ENCODE measurements at places on chromosomes 3 and 15.

GRCh38 chr15:34043813-34044212 lies 4.8 kb upstream of the AVEN start:
- no peak for DNase-seq

DNA sequence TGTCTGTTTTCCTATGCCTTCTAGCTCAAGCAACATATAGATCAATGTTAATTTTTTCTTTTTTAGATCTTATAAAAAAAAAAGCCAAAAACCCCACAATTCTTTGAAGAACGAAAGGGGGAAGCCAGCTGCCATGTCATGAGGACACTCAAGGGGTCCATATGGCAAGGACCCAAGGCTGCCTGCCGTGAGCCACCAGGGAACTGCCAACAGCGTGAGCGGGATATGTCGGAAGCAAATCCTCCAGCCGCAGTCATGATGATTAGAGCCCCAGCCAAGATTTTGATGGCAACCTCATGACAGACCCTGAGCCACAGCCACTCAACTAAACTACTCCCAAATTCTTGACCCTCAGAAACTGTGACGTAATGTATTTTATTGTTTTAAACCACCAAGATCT lies 6.5 kb downstream of the GP5 start:
- DNase-seq: no peak

GRCh38 chr15:34248190-34248589 lies 23.4 kb downstream of the EMC4 start:
- DNase-seq: no peak

DNA sequence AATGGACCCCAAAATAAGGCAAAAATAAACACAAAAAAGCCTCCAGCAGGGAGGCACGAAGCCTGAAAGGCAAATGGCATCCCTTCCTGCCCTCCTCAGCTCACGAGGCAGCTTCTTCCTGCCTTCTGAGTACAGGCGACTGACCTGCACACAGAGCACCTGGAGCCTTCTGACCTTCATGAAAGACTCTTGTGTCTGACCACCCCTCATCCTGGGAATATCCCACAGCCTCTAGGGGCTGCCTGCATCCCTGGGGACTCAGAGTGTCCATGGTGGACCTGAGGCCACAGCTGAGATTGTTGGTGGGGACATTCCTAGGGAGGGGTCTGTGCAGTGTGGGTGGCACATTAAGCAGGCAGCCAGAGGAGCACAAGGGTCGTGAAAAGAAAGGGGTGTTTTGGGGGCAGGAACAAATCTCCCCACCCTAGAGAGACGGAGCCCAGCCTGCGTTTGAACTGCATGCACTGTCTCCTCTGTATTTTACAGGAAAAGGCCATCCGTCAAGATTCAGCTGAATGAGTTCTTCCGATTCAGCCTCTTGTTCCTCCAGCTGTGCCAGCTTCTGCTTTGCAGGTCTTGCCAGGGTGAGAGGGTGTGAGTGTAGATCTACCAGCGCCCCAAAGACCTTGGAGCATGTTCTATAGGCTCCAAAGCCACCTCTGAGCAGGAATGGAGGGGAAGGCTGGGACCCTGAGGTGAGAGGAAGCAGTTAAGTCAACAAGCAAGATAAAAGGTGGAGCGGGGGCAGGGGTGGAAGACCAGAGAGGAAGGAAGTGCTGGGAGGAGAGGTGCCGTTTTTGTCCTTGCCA lies 80.4 kb upstream of the MEF2A start:
- DNase-seq: no peak

GRCh38 chr3:50525987-50526386 lies 22.6 kb upstream of the CACNA2D2 start:
- DNase-seq: peak; percentile 63

GRCh38 chr3:105598042-105598796 lies 231.5 kb downstream of the ALCAM start:
- peak; percentile 98 for DNase-seq

- peak; percentile 86 for DNase-seq
Observed at GRCh38 chr15:64460724-64461720, 644 bp downstream of the ZNF609 start.

- peak; percentile 23 for DNase-seq
Observed at GRCh38 chr3:120344349-120344748, 4.8 kb downstream of the LRRC58 start.

GRCh38 chr3:176696816-176697215 lies 500.5 kb downstream of the TBL1XR1 start:
- DNase-seq: no peak

DNA sequence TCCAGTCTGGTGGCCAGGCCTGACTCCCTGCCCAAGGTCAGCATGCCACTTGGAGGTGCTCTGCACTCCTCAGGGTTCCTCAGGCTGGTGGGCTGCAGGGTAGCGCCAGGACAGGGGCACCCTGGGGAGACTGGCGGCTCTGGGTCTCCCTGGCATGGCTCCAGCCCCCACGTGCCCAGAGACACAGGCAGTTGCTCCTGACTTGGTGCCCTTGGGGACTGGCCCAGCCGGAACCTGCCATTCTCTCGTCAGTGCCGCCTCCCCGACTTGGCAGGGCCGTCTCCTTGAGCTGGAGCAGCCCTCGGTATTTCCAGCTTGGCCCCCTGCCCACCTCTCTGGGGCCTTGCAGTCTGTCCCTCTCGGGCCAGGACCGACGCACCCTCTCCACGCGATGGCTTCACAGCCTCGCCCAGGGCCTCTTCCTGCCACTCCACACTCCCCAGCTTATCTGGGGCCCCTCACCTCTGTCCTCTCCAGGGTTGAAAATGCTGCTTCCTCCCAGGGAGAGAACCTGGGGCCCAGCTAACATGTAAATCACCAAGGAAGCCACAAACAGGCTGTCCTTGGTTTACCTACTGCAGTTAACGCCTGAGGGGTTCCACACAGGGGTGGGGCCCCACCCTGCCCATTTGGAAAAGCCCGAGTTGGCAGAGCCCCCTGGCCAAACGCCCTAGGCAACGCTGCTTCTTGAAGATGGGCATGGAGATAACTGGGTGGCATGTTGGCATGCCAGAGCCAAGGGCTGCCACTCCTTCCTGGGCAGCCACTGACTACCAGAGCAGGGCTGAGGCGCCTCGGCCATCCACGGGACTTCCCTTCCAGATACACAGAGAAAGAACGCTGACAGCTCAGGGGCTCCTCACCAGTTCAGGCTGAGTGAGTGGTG lies 61.4 kb downstream of the SMAD6 start:
- no peak for DNase-seq

DNA sequence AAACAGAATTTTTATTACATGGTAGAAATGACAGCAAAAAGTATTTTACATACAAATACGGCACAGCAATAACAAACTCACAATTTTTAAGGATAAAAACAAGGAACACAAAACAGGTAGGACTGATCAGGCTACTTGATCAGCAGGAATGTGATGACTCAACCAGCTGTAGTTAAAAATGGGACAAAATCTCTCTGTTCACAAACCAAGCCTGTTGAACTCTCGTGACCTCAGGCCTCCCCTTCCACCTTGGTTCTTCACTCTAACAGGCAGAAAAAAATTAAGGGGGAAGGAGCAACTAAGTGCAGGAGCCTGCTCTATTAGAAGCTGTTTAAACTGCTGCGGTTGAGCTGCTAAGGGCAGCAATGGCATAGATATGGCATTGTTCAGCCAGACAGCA lies 18.7 kb downstream of the FBXL22 start:
- DNase-seq: no peak

DNA sequence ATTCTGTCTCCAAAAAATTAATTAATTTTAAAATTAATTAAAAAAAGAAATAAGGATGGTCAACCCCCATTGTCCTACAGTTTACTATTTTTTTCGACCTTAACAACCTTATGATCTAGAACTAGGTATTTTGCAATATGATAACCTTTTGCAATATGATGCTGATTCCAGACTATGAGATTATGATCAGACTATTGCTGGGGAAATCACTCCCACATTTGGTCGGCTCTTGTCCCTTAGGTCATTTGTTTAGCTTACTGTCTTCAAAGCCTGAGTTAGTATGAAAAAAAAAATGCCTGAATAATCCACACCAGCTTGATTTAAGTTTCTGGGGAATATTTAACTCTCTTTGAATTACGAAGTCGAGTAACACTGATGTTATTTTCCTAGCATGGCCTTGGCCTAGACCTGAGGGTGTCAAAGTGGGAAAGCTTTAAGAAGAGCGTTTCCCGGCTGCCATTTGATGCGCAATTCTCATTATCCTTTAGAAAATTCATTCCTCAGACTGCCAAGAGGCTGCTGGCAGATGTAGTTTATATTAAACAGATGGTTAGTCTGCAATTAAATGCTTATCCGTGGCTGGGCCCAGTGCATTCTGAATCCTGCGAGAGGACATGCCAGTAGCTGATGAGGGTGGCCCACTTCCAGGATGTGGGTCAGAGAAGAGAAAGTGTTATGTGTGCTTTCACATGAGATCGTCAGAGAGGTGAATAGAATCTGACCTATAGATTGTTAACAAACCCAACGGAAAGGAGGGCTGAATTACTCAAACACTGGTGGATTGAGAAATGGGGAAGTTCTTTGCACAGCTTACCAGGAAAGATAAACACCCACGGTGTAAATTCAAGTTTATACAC lies 496.0 kb upstream of the THBS1 start:
- DNase-seq: peak; percentile 90

- DNase-seq: peak; percentile 18
Observed at GRCh38 chr15:29259233-29259632, 10.4 kb downstream of the NSMCE3 start.

GRCh38 chr3:183253528-183254486 lies 754 bp downstream of the B3GNT5 start:
- DNase-seq: peak; percentile 71

DNA sequence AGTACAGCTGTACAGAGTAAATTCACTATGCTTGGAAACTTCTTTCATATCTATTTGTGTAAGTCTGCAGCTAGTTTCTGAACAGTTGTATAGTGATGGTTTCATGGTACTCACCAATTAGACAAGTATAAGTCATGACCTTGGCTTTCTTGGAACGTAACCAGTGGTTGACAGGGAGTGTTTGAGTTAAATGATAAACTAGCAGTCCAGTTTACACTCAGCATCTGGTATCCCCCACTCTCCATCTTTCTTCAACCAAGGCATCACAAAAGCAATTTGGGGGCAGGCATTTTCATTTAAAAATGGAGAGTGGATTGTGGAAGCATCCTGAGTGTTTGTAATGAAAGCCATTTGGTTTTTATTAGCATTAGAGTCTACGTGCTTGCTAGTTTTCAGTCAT lies 26.0 kb downstream of the MME start:
- no peak for DNase-seq

DNA sequence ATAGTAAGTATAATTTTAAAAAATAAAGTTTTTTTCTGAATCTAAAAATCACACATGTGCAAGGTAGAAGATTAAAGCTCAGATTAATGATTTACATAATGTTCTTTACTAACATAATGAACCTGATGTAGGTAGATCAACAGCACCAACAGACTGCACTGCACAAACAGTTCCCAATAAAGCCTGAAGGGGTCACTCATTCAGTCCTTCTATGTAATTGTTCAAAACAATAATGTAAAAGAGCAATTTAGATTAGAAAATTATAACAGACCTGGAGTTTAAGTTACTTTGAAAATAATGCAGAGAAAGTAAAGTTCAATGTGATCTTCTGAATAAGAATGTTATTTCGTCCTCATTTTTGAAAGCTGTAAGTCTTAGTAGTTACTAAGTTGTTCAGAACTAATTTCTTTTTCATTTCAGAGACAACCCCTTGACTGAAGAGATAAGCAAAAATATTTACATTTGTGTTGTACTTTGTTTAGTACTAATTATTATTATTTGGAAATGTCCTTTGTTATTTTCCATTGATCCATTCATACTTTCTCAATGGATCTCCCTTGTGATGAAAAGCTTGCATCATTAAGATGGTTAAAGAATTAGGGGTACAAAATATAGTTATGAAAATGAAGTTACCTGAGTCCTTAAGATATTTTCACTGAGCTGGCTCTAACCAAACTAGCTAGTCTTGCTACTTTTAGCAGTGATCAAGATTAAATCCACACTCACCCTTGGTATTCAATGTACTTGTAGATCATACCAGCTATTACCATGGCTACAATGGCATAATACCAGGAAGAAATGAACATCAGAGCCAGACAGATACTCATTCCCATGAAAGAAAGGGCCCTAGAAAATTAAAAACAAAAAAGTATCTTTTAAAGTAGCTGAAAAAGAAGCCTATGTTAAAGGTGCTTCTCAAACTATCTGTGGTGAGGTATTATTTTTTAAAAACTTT lies 16.8 kb downstream of the EMC4 start:
- peak; percentile 78 for DNase-seq

DNA sequence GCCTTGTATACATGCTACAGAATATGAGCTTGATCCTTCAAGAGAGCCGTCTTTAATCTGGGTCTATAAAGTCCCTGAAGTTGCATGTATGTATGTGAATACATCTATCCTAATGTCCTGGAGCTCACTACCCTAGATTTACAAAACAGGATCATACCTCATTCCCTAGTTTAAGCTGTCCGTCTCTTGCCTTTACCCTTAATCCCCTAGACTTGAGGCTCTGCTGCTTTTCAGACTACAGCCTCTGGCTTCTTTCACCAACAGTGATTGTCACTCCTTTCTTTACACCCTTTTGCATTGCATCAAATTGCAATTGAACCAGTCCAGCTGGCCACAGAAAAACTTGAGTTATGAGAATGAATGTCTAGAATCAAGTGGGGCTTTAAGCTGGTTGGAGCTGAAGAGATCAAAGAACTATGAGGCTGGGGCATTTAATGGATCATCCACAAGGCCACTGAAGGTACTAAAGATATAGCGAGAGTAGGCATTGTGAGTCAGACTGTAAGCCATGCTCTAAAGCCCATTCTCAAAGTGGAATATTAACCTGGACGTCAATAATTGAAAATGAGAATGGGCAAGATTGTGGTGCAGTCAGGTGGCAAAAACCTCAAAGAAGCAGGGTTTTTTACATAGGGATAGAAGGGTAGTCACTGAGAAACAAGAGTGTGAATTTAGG lies 12.3 kb upstream of the PLD1 start:
- no peak for DNase-seq

GRCh38 chr3:136893848-136894443 lies 31.9 kb downstream of the NCK1 start:
- DNase-seq: peak; percentile 80

DNA sequence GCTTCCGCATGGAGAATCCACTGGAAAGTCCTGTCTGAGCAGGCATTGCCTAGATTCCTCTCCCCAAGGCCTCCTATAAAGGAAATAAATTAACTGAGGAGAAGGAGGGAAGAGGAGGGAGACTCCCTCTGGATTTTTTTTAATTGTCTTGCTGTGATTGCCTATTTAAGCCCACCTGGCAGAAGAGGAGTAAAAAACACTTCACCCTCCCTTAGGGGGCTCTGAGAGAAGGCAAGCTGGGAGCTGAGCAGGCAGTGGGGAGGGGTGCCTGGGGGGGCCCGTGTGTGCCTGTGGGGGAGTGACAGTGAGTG lies 109.9 kb downstream of the OXNAD1 start:
- no peak for DNase-seq

GRCh38 chr3:188796122-188796631 lies 375.6 kb upstream of the TPRG1 start:
- DNase-seq: peak; percentile 89

- DNase-seq: peak; percentile 59
Observed at GRCh38 chr3:55128225-55128823, 200.5 kb upstream of the LRTM1 start.

DNA sequence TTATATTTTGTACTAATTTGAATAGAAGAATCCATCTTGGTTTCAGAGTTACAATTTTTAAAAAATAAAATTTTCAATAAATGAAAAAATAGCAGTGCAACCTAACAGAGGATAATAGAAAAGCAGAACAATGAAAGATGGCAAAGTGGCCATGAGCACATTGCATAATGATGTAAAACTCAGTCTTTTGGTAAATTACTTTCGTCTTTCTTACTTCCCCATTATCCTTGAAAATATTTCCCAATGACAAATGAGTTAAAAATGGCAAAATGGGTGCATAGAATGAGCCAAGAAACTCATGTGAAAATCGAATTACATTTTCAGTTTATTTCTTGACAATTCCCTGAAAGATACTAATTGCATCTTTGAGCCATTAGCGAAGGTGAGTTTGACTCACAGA lies 236.4 kb downstream of the CDIN1 start:
- no peak for DNase-seq

GRCh38 chr3:101133652-101134051 lies 140.4 kb upstream of the ABI3BP start:
- no peak for DNase-seq

Measured in choroid plexus epithelial cell (primary cell).